ENCODE measurements at places on chromosomes 2 and 18.

GRCh38 chr2:102114851-102115497 is 27.6 kb upstream of the IL1R1 start:
- H3K27ac ChIP-seq, result no peak overlapping the region
- H3K4me3 ChIP-seq, result no peak overlapping the region
- H3K4me1 ChIP-seq, result peaks cover 16% of the 10 kb centered on the region
- DNase-seq, result no peak
- no peaks in the 10 kb centered on the region for H3K36me3 ChIP-seq

- H3K27me3 ChIP-seq, result peaks cover 73% of the 10 kb centered on the region
- H3K4me3 ChIP-seq, result peak overlapping the region; percentile 68
- DNase-seq, result peak; percentile 62
- H3K27ac ChIP-seq, result no peak overlapping the region
- H3K36me3 ChIP-seq, result no peaks in the 10 kb centered on the region
Observed at GRCh38 chr2:66445925-66446871, 11.3 kb downstream of the MEIS1 start.

DNA sequence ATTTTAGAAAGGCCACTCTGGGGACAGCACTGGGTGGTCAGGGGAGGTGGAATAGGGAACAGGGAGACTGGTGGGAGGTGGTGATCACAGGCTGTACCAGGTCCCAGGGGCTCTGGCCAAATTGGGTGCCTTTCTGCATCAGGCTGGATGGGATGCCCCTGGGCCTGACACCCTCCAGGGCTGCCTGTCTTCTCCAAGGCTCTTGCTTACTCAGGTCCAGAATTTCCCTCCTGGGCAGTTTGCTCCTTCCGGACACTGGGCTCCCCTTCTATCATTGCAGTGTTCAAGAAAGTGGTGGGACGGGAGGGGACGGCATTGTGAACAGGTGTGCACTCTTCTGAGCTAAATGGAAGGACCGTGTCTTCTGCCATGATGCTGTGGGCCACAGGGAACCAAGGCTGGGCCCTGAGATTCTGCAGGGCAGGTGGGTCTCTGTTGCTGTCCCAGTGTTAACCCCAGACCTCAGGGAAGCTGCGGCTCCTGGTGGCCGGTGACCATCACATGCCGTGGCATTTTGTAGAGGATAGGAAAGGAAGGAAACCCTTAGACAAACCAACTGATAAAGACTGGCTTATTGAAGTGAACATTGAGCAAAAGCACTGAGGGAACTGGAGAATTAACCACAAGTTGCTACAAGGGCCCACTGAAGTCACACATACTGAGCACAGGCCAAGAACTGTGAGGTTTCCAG is 93.7 kb upstream of the HS6ST1 start:
- no peak overlapping the region for H3K27ac ChIP-seq
- H3K4me1 ChIP-seq, result peaks cover 35% of the 10 kb centered on the region
- H3K36me3 ChIP-seq, result peaks cover 6% of the 10 kb centered on the region
- DNase-seq, result no peak

DNA sequence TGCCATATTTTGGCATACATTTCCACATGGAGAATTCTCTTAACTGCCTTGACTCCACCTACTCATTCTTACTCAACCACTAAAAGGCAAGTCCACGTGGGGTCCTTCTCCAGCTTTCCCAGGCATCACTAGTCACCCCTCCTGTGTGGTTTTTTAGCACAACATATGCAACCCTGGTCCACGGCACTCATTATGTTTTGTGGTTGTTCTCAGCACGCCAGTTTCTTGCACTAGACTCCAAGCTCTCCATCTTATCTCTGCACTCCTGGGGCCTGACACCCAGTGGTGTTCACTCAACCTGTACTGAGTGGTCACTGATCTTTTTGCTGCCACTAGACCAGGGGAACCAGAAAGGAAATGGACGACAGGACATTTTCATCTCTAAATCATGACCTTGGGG is 18.0 kb downstream of the MARCHF4 start:
- no peak overlapping the region for H3K4me3 ChIP-seq
- no peaks in the 10 kb centered on the region for H3K36me3 ChIP-seq
- no peaks in the 10 kb centered on the region for H3K27me3 ChIP-seq
- peaks cover 21% of the 10 kb centered on the region for H3K4me1 ChIP-seq
- H3K27ac ChIP-seq, result no peak overlapping the region

DNA sequence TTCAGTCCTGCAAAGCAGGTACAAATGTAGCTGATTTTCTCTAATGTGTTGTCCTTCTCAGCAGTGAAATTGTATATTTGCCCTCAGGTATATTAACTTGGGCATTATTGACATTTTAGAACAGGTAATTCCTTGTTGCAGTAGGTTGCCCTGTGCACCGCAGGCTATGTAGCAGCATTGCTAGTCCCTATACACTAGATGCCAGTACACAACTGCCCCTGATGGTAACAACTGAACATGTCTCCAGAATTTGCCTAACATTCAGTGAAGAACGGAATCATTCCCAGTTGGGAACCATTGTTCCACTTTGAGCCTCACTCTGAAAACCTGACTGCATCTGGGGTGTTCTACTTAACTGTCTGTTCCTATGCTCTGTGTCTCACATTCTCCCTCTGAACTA is 23.1 kb upstream of the TFPI start:
- no peak overlapping the region for H3K4me3 ChIP-seq
- H3K36me3 ChIP-seq, result peaks cover 14% of the 10 kb centered on the region
- H3K27me3 ChIP-seq, result peaks cover 4% of the 10 kb centered on the region
- DNase-seq, result no peak
- H3K4me1 ChIP-seq, result peaks cover 29% of the 10 kb centered on the region
- no peak overlapping the region for H3K27ac ChIP-seq

DNA sequence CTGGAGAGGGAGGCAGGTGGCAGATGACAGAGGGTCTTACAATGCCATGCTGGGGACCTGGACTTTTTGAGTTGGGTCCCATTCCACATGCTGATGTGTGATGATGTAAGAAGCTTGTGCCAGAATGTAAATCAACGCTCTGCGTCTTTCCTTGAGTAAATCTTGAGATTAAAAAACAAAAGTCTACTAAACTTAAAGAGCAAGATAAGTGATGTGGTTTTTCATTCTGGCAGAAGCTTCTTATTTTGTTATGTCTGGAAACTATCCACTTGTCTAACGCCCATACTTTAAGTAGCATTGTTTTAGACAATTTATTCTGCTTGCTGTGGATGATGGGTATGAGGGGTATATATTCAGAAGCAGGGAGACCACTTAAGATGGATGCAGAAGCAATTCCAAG is 94.5 kb downstream of the KCNS3 start:
- no peaks in the 10 kb centered on the region for H3K27me3 ChIP-seq
- H3K36me3 ChIP-seq, result no peaks in the 10 kb centered on the region
- H3K4me3 ChIP-seq, result no peak overlapping the region
- no peak for DNase-seq
- H3K27ac ChIP-seq, result no peak overlapping the region

DNA sequence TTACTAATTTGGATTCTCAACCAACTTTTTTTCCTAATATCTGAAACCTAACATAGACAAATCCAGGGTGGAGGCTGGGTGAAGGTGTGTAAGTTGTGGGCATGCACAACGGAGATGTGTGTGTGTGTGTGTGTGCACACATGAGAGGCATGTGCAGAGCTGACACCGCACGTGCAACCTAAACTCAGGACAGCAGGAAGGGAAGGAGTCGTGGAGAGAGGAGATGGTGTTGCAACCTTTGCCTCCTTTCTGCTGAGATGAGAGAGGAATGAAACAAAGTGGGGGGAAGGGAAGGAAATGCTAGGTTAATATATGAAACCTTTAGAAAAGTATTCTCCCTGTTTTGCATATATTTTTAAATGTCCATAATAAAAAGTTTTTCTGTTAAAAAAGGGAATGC is 64.7 kb downstream of the KCTD1 start:
- H3K27me3 ChIP-seq, result no peaks in the 10 kb centered on the region
- H3K36me3 ChIP-seq, result no peaks in the 10 kb centered on the region
- no peak overlapping the region for H3K27ac ChIP-seq
- H3K4me1 ChIP-seq, result peaks cover 62% of the 10 kb centered on the region
- no peak overlapping the region for H3K4me3 ChIP-seq
